Left lung (tissue), 14 donors: ENCODE measurements at places on chromosomes 5 and 9. TPM values are rescaled to one million over a fixed set of nuclear protein-coding genes. Genes with fewer than 3 reads are reported as not detected.

DNA sequence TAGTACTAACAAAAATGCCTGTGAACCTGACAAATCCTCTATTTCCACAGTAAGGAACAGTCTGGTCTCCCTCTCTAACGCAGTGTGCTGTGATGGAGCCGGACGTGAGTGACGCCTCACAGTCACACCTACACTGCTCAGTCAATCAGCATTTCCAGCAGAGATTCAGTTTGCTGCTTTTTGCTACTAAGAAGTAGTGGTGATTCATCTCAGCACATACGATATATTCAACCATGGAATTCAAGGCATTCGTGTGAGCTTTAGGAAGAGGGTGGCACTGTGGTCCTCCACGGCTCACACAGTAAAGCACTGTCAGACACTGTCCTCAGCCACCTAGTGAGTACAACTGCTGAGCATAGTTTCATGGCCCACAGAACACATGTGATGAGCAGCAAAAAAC is 70.9 kb downstream of the SETX start:
- no peak for DNase-seq

DNA sequence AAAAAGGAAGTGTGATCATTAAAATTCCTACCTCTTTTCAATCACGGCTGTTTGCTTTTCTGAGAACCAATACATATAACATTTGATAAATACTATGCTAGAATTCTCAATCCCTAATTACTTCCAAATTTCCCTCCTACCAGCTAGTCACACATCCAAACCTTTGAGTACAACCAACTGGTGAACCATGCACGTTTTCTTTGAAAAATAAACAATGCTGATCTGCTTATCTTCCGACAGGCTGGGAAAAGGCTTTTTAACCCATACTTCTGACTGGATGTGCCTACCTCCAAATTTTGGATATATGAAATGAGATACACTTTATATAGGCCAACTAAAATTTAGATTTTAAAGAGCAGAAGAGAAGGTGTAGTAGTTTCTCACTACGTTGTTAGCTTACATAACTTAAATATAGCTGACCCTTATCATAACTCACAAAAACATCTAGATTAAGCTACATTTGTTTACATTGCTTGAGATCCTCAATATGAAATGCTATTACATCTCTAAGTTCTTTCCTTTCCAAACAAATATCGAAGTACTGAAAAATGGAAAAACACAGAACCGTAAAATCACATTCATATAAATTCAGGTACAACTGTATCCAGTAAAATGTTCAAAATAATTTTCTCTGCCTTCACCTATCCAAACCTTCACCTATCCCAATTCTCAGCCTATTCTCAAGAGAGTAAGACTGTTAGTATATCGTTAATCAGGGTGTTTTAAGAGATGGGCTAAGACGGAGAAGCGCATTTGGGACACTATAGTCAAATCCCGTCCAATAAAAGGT is 2.1 kb downstream of the NR3C1 start:
- no peak for DNase-seq

- no peak for DNase-seq
Observed at GRCh38 chr9:102867488-102867887, 127.6 kb upstream of the CYLC2 start.

DNA sequence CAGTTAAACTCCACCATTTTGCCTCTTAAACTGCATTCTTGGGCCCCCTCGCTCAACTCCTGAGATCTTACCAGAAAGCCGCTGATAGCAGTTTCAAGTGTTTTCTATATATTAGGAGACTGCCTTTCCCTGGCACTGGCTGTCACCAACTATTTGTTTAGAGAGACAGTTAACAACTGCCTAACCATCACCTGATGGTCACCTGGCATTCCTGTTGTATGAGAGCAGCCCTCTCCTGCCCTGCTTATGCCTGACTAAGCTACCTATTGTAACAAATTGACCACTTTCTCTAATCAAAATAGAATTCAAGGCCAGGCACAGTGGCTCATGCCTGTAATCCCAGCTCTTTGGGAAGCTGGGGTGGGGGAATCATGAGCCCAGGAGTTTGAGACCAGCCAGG is 28.0 kb upstream of the SIL1 start:
- DNase-seq, result no peak

DNA sequence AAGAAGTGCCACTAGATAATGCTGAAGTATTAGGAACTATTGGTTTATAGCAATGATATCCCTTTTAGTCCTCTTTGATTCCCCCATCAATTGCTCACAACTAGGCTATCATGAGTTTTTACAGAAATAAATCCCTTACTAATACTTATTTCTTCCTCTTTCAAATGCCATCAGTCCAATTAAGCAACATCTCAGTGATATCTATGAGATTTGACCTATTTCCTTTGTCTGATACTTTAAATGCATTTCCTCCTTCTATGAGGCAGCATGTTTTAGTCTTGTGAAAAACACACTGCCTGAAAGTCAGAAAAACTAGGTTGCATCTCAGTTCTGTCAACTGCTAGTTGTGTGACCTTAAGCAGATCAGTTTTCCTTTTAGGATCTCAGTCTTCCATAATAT is 101.6 kb downstream of the FBXW11 start:
- DNase-seq, result no peak

- DNase-seq, result peak; percentile 63
Observed at GRCh38 chr5:122311961-122312590, at the start of gene SNCAIP. Gene SNCAIP (plus strand): TSS chr5:122312237. CDS start chr5:122391135, 78,898 bp downstream.

- no peak for DNase-seq
Observed at GRCh38 chr9:84397822-84398221, 57.3 kb upstream of the SLC28A3 start.

DNA sequence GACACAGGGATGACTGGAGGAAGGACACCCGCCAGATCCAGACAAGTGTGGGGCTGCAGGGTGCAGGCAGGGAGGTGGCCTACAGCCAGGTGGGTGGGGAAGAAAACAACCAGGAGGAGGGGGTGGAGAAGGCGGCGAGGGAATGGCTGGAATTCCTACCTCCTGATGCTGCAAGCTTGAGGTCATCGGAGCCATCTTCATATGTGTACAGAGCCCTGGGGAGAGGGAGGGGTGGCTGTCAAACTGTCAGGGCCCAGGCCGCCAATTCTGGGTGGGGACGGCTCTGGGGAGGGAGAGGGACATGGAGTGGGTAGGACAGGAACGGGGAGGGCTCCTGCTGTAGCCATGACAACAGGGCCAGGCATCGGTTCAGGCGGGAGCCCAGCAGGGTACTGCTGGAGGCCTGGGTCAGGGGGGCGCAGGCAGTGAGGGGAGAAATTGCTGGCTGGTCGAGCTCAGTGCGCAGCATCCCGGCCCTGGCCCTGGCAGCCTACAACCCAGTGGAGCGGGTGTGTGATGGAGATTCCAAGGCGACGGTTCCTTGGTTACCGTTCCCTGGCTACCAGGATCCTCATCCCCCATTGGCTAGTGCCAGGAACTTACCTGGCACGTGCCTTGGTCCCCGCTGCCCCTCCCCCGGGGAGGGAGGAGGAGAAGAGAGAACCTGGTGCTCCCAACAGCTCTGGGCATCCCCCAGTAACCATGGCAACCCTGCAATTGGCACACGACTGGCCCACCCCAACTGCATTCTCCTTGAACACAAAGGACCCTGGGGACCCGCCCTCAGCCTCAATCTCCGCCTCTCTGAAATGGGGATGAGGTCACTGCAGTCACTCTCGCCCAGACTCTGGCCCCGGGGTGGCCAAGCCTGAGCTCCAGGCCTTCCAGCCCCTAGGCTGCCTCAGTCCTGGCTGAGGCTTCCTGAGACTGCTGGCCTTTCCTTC is 4.5 kb downstream of the DBN1 start:
- DNase-seq, result no peak

DNA sequence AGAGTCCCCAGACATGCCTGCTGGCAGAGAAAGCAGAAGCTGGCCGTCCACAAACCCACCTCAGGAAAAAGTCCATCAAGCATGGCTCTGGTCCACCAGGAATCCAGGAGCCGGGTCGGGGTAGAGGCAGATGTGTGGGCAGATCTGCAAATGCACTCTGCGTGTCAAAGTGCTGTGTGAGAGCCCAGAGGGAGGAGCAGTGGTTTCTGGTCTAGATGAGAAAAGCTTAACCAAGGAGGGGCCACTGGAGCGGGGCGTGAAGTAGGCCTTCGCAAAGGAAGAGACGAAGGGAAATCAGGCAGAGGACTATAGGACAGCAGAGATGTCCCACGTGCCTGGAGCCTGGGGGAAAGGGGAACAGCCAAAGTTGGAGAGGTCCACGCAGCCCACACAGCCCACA is 40.0 kb downstream of the TTLL11 start:
- DNase-seq, result no peak

- peak; percentile 28 for DNase-seq
Observed at GRCh38 chr9:114396558-114397218, 8.9 kb upstream of the AKNA start.

DNA sequence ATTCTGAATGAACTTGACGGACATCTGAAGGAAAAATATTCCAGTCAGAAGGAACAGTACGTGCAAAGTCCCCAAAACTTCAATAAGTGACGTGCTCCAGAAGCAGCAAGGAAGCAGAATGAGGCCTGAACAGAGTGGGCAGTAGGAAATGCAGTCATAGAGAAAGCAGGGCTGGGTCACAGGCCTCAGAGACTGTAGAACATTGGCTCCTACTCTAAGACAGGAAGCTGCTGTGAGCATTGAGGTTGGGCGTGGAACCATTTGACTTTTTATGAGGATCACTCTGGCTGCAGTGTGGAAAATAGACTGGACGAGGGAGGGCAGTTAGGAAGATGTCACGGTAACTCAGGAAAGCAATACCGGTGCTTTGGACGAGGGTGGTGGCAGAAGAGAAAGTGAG is 64.0 kb downstream of the DOCK8 start:
- no peak for DNase-seq

DNA sequence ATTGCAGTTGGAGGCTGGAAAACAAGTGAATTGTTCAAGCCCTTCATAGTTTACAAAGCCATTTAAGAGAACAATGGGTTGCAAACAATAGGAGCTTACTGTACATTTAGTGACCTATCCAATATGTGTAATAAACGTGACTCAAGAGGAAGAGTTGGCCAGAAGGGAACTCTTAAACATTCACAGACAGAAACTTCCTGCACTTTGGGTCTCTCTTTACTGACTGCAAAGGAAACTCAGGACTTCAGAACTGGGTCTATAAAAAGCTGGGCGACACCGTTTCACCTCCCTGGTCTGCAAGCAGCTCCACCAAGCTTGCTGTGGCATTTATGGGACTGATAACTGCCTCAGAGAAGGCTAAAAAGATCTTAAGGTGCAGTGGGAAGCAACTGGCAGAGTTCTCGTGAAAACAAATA is 48.7 kb upstream of the SPATA31D4 start:
- no peak for DNase-seq

GRCh38 chr5:178218827-178219226 is 13.8 kb downstream of the PHYKPL start:
- DNase-seq, result no peak

DNA sequence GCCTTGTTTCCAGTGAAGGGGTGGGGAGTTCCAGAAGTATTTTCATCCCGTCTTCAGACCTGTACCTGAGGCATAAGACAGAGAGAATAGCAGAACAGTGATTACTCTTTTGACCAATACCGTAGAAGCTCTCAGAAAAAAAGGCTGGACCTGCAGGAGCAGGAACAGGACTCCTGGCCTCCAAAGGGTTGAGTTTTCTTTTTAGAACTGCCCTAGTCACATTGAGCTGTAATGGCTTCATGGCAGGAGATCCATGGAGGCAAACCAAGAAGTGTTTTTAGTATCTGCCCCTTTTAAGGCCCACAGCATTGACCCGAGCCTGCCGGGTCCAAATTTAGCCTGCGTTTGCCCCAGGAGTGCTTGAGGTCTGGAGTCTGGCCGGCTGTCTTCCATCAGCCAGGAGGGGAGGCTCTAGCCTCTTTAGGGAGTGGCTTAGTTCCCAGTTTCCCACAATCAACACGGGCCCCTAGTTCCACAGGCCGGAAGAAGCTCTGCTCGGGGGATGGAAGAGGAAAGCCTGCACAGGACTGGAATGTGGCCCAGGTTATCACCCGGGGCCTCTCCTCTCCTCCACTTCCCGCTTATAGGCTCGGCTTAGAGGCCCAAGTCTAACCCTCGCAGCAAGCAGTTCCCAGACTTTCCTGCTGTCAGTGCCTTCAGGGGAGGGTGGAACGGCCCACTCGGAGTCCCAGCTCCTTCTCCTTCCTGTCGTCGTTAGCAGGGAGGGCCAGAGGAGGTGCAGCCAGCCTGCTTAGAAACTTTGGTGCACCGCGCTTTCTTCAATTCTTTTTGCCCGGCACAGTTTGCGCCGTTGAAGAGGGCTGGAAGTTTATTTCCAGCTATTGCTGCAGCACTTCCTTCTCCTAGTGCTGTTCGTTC is 80.7 kb downstream of the C9orf152 start:
- peak; percentile 86 for DNase-seq

- DNase-seq, result no peak
Observed at GRCh38 chr5:78521455-78521854, 127.1 kb downstream of the LHFPL2 start.

DNA sequence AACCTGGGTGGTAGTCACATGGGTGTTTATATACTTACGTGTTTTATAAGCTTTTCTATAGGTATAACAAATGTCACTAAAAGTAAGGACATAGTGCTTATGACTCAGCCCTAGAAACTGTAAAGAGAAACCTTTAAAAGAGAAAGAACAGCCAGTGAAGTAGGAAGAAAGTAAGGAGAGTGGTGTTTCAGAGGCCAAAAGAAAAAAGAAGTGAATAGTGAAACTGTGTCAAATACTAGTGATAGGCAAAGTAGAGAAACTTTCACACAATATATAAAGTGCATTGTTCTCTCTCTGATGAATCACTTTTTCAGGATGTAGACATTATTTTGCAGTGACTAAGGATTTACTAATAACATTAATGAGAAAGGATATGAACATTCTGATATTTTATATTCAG is 74.2 kb upstream of the SUSD1 start:
- no peak for DNase-seq

- DNase-seq, result no peak
Observed at GRCh38 chr9:1979741-1980367, 35.3 kb upstream of the SMARCA2 start.

DNA sequence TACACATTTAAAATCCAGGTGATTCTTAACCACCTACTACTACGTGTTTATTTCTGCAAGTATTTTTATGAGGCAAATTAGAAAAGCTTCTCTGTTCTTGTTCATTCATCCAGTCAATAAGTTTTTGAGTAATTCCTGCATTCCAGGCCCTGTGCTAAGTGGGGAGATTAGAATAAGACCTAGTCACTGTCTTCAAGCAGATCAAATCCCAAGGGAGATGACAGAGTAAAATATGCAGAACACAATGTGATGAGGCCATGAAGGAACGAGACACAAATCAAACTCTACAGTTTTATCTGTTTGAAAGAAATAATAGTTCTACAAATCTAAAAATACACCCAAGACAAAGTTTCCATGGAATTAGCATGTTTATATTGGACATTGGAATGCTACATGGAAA is 158.8 kb downstream of the CEP120 start:
- no peak for DNase-seq

GRCh38 chr9:38020151-38021076 is 48.6 kb downstream of the SHB start:
- no peak for DNase-seq

Gene TAF11L10
- polyA plus RNA-seq, result not detected

Gene CARTPT
- not detected for polyA plus RNA-seq

Gene NXNL2
- 0.64 TPM for polyA plus RNA-seq

Gene UGT3A1
- polyA plus RNA-seq, result 0.10 TPM

Gene GRM6
- 2.5 TPM for polyA plus RNA-seq

Gene HTR4
- polyA plus RNA-seq, result 1.5 TPM

Gene TAS2R1
- polyA plus RNA-seq, result 0.13 TPM
